ENCODE measurements at places on chromosomes 3 and 15. TPM values are rescaled to one million over a fixed set of nuclear protein-coding genes. Genes with fewer than 3 reads are reported as not detected.

- no peak for DNase-seq
Observed at GRCh38 chr3:32595323-32595722, 24.7 kb upstream of the DYNC1LI1 start.

GOLGA6A gene
- polyA plus RNA-seq, result not detected

GRCh38 chr15:36831125-36831903 lies 251.9 kb downstream of the CDIN1 start:
- no peak for DNase-seq

- no peak for DNase-seq
Observed at GRCh38 chr3:109683746-109684145, 346.4 kb upstream of the DPPA4 start.

- no peak for DNase-seq
Observed at GRCh38 chr15:38482572-38482971, 28.6 kb downstream of the FAM98B start.

- DNase-seq, result no peak
Observed at GRCh38 chr3:157807280-157807679, 298.9 kb downstream of the SHOX2 start.

RASGRF1 gene
- polyA plus RNA-seq, result 0.44 TPM

Measured in right renal pelvis (tissue), 4 donors.